ENCODE measurements at places on chromosomes 1 and 21.

- H3K27me3 ChIP-seq = peaks cover 10% of the 10 kb centered on the region
- peaks cover 20% of the 10 kb centered on the region for H3K4me1 ChIP-seq
- no peak for DNase-seq
- no peaks in the 10 kb centered on the region for H3K36me3 ChIP-seq
Measured at GRCh38 chr21:31880816-31881215, 8.0 kb downstream of the HUNK start.

GRCh38 chr1:88141499-88142074 lies 542.5 kb upstream of the PKN2 start:
- H3K4me3 ChIP-seq = no peak overlapping the region
- H3K27ac ChIP-seq = no peak overlapping the region
- H3K36me3 ChIP-seq = no peaks in the 10 kb centered on the region
- no peak for DNase-seq
- no peaks in the 10 kb centered on the region for H3K27me3 ChIP-seq

DNA sequence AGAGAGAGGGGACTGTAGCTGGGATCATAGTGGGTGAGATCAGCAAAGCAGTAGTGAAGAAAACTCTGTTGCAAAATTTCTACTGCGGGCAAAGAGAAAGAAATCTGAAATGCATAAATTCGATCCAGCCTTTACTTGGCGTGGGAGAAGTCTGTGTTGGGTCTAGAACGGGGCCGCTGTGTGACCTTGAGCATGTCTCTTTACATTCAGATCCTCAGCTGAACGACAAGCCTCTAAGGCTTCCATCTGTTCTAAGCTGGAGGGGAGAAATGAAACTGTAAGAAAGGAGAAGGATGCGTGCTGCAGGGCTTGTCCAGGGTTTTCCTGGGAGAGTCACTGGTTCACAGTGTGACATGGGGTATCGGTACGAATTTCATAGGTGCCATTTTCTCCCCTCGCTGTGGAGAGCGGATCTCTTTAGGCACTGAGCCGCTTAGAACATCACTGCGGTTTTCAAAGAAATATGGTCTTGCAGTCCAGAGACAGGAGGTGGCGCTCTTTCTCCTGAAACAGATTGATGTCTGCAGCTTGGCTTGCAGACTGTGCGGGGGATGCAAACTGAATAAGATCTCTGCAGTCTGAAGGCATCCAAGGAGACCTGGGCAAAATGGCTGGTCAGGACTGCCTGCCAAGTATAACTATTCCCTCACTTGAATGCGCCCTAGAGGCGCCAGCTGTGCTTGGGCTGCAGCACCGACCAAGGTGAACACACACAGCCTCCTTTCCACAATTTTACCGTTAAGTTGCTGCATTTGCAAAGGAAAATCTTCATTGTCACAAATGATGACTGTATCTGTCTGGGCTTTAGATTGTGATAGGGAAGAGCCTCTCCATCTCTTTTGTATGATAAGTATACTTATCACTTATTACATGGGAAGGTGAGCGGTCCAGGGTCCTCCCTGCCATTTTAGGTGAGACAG lies 104.1 kb downstream of the XCL2 start:
- peaks cover 5% of the 10 kb centered on the region for H3K4me1 ChIP-seq
- peak overlapping the region; percentile 30 for H3K4me3 ChIP-seq
- no peaks in the 10 kb centered on the region for H3K27me3 ChIP-seq
- peak; percentile 83 for DNase-seq
- no peak overlapping the region for H3K27ac ChIP-seq

DNA sequence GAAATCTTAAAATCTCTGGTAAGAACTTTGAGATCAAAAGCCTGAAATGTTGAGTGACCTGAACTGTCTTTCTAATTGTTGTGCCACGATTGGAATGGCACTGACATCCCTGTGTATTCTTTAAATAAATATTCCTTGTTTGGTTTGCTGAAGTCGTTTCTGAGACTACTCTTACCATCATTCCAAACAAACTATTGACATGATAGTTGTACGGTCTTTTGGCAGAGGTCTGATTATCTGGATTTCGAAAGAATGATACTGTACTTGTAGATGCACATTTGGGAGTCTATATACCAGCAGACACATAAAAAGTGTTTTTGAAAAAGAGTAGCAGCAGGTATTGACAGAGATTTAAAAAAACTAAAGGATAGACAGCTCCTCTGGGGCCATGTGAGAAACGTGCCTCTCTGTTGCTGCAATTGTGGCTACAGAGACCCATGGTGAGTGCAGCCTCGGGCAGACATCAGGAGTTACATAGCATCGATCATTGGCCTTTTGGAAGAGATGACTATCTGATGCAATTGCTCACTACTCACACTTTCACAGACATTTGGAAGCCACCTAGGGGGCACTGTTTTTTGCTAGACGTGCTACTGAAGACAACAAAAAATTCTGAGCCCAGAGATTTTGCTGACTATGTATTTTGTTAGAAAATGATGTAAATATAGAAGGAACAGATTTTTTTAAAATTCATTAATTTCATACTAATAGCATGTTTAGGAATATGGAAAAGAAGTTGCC lies 464.5 kb downstream of the KCNT2 start:
- H3K4me1 ChIP-seq = no peaks in the 10 kb centered on the region
- no peak for DNase-seq
- H3K36me3 ChIP-seq = no peaks in the 10 kb centered on the region
- no peaks in the 10 kb centered on the region for H3K27me3 ChIP-seq

GRCh38 chr1:108877348-108878159 lies 769 bp downstream of the GPSM2 start:
- H3K36me3 ChIP-seq = no peaks in the 10 kb centered on the region
- peak overlapping the region; percentile 88 for H3K27ac ChIP-seq

DNA sequence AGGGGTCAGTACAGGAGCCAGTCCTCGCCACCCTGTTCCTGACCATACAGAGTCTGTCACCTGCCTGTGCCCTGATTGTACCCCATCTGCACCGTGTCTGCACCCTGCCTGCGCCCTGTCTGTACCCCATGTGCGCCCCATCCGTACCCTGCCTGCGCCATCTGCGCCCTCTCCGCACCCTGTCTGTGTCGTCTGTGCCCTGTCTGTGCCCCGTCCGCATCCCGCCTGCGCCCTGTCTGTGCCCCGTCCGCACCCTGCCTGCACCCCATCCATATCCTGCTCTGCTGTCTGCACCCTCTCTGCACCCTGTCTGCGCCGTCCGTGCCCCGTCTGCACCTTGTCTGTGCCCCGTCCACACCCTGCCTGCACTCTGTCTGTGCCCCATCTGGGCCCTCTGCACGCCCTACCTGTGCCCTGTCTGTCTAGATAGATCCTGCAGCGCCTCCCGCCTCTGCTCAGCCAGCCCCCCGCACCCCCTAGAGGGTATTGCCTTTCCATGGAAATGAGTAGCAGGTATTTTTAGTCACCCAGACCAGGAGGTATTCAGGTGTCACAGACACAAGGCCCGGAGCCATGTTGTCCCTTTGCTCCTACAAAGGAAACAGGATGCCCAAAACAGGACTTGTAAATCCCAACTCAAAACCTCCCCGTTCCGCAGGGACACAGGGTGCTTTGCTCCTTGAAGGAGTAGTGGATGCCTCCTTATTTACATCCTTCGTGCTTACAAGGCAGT lies 7.7 kb upstream of the NPHP4 start:
- H3K27ac ChIP-seq = no peak overlapping the region
- DNase-seq = no peak
- H3K36me3 ChIP-seq = no peaks in the 10 kb centered on the region
- H3K4me3 ChIP-seq = no peak overlapping the region

- peak; percentile 69 for DNase-seq
- peaks cover 10% of the 10 kb centered on the region for H3K27me3 ChIP-seq
- H3K27ac ChIP-seq = no peak overlapping the region
- H3K4me3 ChIP-seq = peak overlapping the region; percentile 80
- no peaks in the 10 kb centered on the region for H3K36me3 ChIP-seq
Measured at GRCh38 chr1:90850181-90850897, 133.2 kb upstream of the BARHL2 start.

GRCh38 chr1:64745181-64745985 lies 508 bp downstream of the RAVER2 start:
- peak overlapping the region; percentile 89 for H3K4me3 ChIP-seq
- H3K36me3 ChIP-seq = no peaks in the 10 kb centered on the region
- H3K27ac ChIP-seq = peak overlapping the region; percentile 85
- DNase-seq = peak; percentile 61
- no peaks in the 10 kb centered on the region for H3K27me3 ChIP-seq

GRCh38 chr1:151344291-151344690 lies 2.8 kb downstream of the RFX5 start:
- no peak for DNase-seq
- no peaks in the 10 kb centered on the region for H3K27me3 ChIP-seq
- H3K4me3 ChIP-seq = no peak overlapping the region
- H3K4me1 ChIP-seq = peaks cover 28% of the 10 kb centered on the region
- peaks cover 34% of the 10 kb centered on the region for H3K36me3 ChIP-seq
- no peak overlapping the region for H3K27ac ChIP-seq

DNA sequence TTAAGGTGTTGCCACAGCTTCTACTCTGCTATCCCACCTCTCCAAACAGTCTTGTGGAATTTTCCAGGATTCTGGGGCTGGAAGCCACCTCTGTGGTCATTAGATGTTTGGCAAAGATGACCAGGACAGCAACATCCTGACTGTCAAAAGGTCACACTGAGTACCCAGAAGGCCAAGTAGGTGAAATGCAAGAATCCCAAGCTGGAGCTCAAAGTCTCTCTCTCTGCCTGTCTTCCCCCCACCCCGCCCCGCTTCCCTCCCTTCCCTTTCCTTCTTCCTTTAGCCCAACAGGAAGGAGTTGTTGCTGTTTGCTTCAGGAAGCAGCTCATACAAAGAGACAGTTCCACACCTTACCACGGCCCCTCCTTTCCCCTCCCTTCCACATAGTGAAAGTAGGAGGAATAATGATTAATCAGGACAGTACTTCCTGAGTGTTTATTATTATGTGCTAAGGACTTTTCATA lies 75.6 kb upstream of the SLC2A1 start:
- no peak overlapping the region for H3K27ac ChIP-seq
- no peaks in the 10 kb centered on the region for H3K36me3 ChIP-seq
- peaks cover 19% of the 10 kb centered on the region for H3K4me1 ChIP-seq
- no peak overlapping the region for H3K4me3 ChIP-seq
- DNase-seq = no peak
- no peaks in the 10 kb centered on the region for H3K27me3 ChIP-seq

DNA sequence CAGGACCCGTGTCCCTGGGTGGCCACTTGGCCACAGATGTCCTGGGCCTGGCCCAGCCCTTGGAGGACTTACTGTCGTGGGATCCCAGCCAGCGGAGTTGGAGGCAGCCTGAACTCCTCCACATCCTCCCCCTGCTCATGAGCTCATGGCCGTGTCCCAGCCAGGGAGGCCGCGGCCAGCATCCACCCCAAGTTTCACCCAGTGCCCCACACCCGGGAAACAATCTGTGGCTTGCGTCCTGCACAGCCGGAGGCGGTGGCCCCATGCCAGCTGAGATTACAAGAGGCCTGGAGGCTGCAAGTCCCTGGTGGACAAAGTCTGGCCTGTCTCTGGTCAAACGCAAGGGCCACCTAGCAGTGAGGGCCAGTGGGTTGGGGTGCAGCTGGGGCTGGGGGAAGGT lies 27.5 kb upstream of the TMEM52 start:
- peaks cover 26% of the 10 kb centered on the region for H3K4me1 ChIP-seq
- H3K36me3 ChIP-seq = no peaks in the 10 kb centered on the region
- H3K27me3 ChIP-seq = peaks cover 13% of the 10 kb centered on the region
- no peak overlapping the region for H3K27ac ChIP-seq

GRCh38 chr21:15293240-15293639 lies 228.4 kb upstream of the NRIP1 start:
- peaks cover 6% of the 10 kb centered on the region for H3K4me1 ChIP-seq
- no peak for DNase-seq
- H3K27me3 ChIP-seq = no peaks in the 10 kb centered on the region
- H3K4me3 ChIP-seq = no peak overlapping the region
- H3K36me3 ChIP-seq = no peaks in the 10 kb centered on the region
- H3K27ac ChIP-seq = no peak overlapping the region

GRCh38 chr1:245091818-245092637 lies 62.8 kb upstream of the KIF26B start:
- no peak overlapping the region for H3K4me3 ChIP-seq
- no peaks in the 10 kb centered on the region for H3K4me1 ChIP-seq
- H3K27me3 ChIP-seq = no peaks in the 10 kb centered on the region
- no peak for DNase-seq

GRCh38 chr1:60111716-60112115 lies 38.1 kb upstream of the C1orf87 start:
- no peaks in the 10 kb centered on the region for H3K36me3 ChIP-seq
- DNase-seq = no peak
- H3K4me1 ChIP-seq = no peaks in the 10 kb centered on the region
- no peak overlapping the region for H3K4me3 ChIP-seq
- H3K27me3 ChIP-seq = no peaks in the 10 kb centered on the region

DNA sequence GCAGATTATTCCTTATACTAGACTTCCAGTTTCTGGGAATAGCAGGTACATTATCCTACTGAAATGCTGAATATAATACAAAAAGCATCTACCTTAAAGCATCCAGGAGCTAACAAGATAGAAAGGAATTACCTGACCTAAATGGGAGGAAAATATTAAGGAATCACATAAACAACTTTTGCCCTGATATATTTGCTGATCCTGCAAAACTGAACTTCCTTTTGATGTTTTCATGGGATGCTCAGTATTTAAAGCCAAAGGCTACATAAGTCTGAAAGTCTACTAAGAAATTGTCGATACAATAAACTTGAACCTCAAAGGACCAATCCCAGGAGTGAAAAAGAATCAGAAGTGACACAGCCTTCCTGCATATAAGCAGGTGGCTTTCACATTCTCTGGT lies 85.6 kb upstream of the C1orf21 start:
- no peaks in the 10 kb centered on the region for H3K27me3 ChIP-seq
- no peak for DNase-seq
- peaks cover 17% of the 10 kb centered on the region for H3K4me1 ChIP-seq
- H3K4me3 ChIP-seq = no peak overlapping the region
- H3K36me3 ChIP-seq = no peaks in the 10 kb centered on the region

DNA sequence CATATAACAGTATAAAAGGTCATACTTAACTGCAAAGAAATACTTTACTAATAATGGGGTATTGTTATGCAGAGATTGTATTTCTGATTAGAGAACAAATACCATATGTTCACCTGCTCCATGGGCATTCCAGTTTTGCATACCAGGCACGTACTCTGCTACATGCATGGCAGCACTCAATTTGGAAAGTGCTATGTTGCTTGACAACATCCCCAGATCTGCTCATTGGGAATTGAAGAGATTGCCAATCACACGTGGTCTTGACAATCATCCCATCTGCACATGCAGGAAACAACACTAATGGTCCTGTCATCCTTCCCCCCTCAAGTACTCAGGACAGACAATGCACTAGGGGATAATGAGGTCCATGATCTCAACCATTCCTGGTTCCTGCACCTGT lies 63.4 kb upstream of the PDE4B start:
- H3K27ac ChIP-seq = no peak overlapping the region
- no peaks in the 10 kb centered on the region for H3K36me3 ChIP-seq
- no peak for DNase-seq
- no peak overlapping the region for H3K4me3 ChIP-seq
- H3K4me1 ChIP-seq = no peaks in the 10 kb centered on the region

GRCh38 chr1:76725864-76726619 lies 141.2 kb upstream of the ST6GALNAC5 start:
- H3K27ac ChIP-seq = no peak overlapping the region
- no peaks in the 10 kb centered on the region for H3K27me3 ChIP-seq
- no peaks in the 10 kb centered on the region for H3K4me1 ChIP-seq
- H3K36me3 ChIP-seq = no peaks in the 10 kb centered on the region

GRCh38 chr1:163163163-163163562 lies 39.6 kb downstream of the RGS5 start:
- no peaks in the 10 kb centered on the region for H3K36me3 ChIP-seq
- no peak overlapping the region for H3K4me3 ChIP-seq
- no peaks in the 10 kb centered on the region for H3K27me3 ChIP-seq
- H3K27ac ChIP-seq = no peak overlapping the region
- no peak for DNase-seq
- peaks cover 9% of the 10 kb centered on the region for H3K4me1 ChIP-seq

GRCh38 chr1:22484706-22485345 lies 33.2 kb downstream of the ZBTB40 start:
- no peak overlapping the region for H3K4me3 ChIP-seq
- DNase-seq = no peak
- H3K4me1 ChIP-seq = no peaks in the 10 kb centered on the region
- H3K27ac ChIP-seq = no peak overlapping the region
